CD4-positive, alpha-beta T cell treated with Interleukin-12 subunit alpha and Interleukin-12 subunit beta, for 1 hour (primary cell): ENCODE measurements at places on chromosomes 1 and 21.
A peak's percentile ranks its signal among the peaks of the same experiment; 100 is the strongest.

DNA sequence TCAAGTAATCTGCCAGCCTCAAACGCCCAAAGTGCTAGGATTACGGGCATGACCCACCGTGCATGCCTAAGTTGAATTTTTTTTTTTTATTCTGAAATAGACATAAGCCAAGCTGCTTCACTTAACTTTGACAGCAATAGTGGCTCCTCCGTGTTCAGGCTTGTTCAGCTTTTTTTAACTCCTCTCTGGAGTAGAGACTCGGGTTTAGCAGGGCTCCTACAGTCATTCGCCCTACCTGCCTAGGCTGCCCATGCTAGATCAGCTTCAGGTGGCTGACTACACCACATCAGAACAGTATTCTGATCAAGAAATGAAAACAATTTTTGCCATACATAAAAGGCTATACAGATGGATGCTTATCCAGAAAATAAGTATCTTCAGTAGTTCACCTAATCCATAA lies 14.7 kb downstream of the ARID4B start:
- no peak for DNase-seq

DNA sequence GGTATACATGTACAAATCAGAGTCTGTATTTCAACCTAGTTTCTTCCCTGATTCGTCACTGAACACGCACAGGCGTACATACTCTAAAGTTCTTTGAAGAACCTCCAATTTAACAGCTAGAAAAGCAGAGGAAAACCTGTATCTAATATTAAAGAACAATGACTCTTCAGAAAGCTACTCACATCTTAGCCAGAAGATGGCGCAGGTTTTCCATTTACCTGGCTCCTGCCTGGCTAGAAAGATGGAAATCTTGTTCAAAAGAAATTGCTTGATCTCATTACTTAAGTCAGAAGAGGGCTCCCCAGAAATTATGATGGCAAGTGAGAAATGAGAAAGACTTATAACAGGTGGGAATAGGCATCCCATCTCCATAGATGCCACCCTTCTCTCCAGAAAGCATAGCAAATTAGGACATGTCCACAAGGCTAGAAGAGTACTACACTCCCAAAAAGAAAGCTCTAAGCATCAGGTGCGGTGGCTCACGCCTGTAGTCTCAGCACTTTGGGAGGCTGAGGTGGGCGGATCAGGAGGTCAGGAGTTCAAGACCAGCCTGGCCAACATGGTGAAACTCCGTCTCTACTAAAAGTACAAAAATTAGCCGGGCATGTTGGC lies 19.0 kb upstream of the L1TD1 start:
- peak; percentile 40 for DNase-seq

DNA sequence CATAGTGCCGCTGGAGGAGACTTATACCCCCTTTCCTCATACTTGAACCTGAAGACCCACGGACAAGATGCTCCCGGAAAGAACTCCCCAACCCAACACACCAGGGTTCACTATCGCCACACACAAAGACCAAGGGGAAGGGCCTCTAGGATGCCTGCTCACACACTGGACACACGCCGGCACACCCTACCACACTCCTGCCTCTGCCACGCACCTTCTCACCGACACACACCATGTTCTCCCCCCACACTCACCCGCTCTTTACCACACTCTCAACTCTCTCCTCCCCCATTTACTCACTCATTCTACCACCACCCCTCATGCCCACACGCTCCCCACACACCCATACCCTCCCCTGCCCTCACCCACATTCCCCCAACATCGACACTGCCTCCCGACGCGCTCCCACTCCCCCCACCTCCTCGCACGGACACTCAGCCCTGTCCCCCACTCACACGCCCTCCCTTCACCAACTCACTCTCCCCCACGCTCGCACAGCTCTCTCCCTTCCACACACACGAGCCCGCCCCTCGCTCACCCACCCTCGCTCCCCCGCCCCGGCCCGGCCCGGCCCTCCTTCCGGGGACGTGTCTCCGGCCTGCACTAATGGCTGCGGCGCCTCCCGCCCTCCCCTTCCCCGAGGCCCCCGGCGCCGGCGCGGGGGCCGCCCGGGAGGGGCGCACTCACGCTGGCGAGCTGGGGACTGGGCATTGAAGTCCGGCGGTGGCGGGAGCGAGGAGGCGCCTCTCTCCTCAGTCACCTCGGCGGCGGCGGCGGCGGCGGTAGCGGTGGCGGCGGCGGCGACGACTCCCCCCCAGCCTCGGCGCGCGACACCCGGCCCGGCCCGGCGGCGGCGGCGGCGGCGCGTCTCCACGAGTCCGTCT lies 626 bp downstream of the PTP4A2 start:
- DNase-seq, result peak; percentile 87

- no peak for DNase-seq
Measured at GRCh38 chr1:8910914-8911313, 32.4 kb upstream of the ENO1 start.

- no peak for DNase-seq
Measured at GRCh38 chr1:67616394-67616985, 68.5 kb upstream of the GADD45A start.

DNA sequence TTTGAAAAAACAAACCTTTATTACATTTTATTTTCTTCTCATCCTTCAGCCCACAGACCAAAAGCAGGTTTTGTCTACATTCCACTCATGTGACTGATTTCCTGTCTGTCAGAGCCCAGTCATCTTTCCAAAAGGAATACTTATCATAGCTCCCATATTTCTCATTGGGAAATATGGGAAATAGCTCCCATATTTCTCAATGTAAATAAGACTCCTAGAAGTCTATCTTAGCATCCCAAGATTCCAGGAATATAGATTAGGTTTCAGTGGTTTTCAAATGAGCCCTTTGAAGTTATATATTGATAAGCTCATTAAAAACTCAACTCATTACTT lies 19.1 kb upstream of the NRDC start:
- no peak for DNase-seq

GRCh38 chr1:110074166-110074565 lies 3.7 kb upstream of the ALX3 start:
- DNase-seq, result no peak

GRCh38 chr1:170668209-170669106 lies 4.5 kb downstream of the PRRX1 start:
- no peak for DNase-seq

DNA sequence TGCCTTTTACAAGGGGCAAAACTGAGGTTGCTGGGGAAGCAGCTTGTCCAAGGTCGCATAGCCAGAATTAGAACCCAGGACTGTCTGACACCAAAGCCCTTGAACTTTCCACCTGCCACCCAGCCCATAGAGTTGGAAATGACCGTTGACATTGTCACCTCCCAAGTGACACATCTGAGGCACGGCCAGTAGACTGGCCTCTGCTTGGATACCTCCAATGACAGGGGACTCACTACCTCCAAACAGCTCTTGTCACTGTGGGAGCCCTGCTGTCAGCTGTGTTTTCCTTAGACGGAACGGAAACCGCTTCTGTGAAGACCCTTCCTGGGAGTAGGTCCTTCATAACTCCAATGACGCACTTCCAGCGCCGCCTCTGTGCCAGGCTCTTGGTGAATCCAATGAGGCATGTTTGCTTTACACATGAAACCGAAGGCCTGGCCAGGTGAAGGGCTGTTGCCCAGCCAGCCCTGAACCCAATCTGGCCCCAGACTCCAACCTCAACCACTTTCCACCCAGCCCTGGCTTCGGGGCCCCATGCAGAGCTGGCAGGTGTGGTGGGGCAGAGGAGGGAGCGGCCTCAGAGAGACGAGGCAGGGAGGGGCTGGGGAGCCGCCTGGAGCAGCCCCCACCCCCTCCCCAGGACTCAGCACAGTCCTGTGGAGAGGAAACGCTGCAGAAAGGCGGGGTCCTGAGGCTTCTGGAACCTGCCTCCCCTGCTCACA lies 109.2 kb upstream of the IFFO2 start:
- no peak for DNase-seq

DNA sequence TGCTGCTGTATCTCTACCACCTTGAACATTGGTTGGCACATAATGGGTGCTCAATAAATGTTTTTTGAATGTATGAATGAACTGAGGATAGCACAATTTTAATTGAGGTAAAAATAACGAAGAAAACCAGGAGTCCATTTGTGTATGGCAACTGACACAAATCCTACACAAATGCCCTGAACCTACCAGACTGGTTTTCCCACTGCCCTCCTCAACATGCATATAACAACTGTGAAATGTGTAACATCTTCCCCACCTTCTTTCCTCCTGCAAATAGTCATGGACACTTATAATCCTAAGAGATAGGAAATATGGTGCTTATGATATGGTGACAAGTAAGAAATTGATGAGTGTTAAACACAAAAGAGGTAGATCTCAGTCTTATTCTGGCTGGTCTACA lies 9.9 kb upstream of the LMO4 start:
- DNase-seq, result no peak

DNA sequence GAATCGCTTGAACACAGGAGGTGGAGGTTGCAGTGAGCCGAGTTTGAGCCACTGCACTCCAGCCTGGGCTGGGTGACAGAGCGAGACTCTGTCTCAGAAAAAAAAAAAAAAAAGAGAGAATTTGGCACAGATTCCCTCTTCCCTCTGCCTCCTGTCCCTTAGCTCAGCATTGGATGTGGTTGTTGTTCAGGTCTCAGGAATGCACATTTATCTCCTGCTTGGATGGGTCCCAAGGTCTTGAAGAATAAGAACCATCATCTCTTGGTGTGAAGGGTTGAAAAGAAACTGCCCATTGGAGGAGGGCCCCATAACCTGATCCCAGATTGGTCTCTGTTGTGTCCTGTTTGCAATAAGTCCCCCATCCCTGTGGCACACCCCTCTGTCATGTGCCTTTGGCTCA lies 34.9 kb downstream of the UBIAD1 start:
- DNase-seq, result no peak

GRCh38 chr1:224901087-224901810 lies 28.2 kb upstream of the DNAH14 start:
- no peak for DNase-seq

- peak; percentile 75 for DNase-seq
Measured at GRCh38 chr1:212291505-212292134, 6.4 kb downstream of the PPP2R5A start.

DNA sequence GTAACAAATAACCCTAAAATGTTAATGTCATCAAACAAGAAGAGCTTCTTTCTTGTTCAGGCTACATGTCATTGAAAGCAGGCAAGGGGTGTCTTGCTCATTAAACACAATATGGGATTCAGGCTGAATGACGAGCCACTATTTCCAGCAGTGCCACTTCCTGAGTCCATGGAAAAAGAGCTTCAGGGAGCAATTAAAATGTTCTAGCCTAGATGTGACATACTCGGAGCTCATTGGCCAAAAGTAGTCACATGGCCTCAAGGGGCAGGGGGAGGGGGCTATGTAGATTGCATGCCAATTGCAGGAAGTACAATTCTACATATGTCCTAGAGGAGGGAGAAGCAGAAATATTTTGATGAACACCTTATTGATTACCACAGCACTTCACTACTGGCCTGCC lies 685.3 kb upstream of the ADGRL2 start:
- no peak for DNase-seq

- no peak for DNase-seq
Measured at GRCh38 chr1:155168456-155169210, 4.5 kb downstream of the KRTCAP2 start.

GRCh38 chr1:111214074-111214801 lies 13.3 kb upstream of the CHI3L2 start:
- no peak for DNase-seq

DNA sequence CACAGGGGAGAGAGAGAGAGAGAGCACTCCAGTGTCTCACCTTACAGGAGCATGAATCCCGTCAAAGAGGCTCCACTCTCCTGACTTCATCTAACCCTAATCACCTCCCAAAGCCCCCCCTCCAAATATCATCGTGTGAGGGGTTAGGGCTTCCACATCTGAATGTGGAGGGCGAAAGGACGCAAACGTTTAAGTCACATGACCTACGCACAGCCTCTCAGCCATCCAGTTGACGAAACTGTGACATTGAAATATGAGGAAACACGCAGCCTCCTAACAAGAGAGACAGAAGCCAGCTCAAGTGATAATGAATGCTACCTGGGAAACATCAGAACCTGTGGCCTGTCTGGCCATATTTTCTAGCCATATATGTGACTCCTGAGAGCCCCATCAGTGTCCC lies 63.7 kb downstream of the MATN1 start:
- no peak for DNase-seq

- DNase-seq, result no peak
Measured at GRCh38 chr1:11753555-11754208, 8.3 kb upstream of the C1orf167 start.

GRCh38 chr1:86756062-86756406 lies 51.7 kb downstream of the SH3GLB1 start:
- no peak for DNase-seq

GRCh38 chr1:221699577-221699976 lies 42.3 kb downstream of the DUSP10 start:
- DNase-seq, result no peak

DNA sequence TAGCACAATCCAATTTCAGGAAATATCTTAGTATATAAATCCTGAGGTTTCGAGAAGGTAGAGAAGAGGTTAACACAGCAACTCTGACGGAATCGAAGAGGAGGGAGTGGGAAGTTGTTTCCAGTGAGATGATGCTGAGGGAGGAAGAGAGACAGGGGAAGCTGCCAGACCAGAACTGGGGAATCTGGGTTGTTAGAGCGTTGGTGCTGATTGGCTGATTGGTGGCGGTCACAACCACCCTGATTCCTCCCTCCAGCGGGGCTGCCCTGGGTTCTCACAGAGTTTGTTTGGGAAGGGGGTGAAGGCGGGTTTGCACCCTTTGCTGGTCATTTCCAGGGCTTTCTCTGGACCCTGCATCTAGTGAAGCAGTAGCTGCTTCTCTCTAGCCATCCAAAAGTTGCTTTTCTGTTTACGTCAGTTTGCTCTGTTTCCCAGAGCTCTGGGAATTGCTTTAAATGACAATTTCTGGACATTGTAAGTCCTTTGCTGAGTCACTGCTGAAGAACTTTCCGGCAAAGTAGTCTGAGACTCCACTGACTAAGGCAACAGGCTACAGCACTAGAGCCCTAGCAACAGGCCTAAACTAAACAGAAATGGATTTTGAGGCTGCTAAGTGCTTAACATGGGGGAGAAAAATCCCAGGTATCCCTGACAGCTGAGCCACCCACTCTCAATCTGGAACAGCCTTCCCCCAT lies 90.1 kb downstream of the TENT5C start:
- DNase-seq, result no peak

DNA sequence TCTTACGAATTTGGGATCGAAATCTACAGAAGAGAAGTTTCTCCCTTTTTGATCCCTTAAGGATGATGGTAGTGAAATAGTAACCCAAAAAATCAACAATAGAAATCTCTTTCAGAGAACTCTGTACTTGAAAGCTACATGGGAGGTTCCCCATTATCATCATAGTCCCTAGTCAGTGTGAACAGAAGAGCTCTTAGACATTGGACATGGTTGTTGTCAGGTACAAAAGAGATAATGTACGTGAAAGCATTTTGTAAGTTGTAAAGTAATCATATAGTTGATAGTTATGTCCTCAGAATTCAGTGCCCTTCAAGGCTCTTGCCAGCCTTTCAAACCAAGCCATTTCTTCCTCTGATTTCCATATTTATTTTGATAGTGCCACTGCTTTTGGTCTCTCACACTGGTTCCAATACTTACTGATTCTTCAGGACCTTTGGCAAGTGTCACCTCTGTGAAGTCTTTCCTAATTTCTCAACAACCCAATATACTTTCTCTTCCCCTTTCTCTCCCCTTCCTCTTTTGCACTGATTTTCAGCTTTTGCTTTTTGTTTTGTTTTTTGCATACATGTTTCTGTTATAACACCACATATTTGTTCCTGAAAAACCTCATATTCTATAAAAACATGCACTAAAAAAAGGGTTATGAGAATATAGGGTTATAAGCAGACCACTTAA lies 22.4 kb downstream of the VPS45 start:
- DNase-seq, result no peak

- DNase-seq, result no peak
Measured at GRCh38 chr1:21035794-21036193, 140.9 kb downstream of the EIF4G3 start.

GRCh38 chr1:55055084-55055882 lies 15.9 kb downstream of the PCSK9 start:
- no peak for DNase-seq

GRCh38 chr1:1370771-1371300 lies 4.2 kb downstream of the AURKAIP1 start:
- no peak for DNase-seq
